ENCODE measurements at places on chromosomes 16 and 17.

DNA sequence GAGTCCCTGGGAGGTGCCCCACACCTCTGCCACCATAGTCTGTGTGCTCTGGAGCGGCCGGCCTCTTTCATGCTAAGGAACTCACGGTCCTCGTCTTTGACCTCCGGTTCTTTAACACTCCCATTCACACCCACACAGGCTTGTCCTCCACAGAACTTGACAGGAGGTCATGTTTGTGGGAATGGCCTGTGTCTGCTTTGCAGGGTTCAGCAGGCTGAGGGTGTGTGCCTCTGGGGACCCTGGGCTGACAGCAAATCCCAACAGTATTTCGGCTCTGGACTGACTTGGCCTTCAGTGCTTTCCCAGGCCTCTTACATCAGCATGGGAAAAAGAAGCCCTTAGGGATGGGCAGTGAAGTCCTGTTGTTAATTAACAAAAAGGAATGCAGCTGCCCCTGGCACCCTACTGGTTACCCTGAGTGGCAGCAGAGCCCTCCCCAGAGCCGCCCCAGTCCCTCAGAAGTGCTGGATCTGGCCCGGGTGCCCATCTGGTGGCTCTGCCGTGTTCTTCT is 35.4 kb upstream of the ADORA2B start:
- DNase-seq = no peak

DNA sequence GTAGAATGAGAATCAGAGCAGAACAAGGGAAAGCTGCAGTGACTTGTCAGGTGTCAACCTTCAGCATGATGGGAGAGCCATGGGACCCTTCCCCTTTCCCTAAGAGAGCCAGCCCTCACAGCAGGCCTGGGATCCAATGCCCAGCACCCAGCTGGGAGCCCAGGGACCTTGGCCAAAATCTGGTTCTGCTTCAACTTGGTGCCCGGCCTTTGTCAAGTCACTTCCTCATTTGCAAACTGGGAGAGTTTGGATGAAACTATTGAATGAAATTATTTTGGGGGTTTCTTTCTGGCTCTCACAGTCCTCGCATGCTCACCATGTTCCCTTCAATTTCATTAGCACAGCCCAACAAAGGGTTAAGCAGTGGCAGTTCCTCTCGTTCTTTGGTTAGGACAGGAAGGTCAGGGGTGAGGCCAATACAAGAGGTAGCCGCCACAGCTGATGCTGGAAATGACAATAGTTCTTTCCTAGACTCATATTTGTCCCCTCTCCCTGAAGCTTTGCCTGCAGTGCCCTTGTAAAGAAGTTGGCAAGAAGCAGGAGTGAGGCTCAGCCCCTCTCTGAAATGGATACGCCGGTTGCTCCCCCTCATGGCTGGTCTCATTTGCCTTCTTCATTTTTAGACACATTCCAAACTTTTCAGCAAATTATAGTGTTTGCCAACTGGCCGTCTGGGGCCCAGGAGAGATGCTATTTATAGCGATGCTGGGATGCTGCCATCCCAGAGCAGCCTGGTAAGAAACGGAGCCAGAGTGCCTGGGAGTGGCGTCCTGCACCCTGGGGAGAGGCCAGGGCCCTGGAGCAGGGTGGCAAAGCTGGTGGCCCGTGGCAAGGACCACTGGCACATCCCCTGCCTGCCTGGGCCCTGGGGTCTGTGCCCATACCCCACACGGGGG is 34.5 kb upstream of the MEOX1 start:
- DNase-seq = no peak

GRCh38 chr17:72723711-72724110 is 368.8 kb downstream of the SLC39A11 start:
- DNase-seq = no peak

- DNase-seq = no peak
Observed at GRCh38 chr16:79295746-79296145, 304.8 kb downstream of the MAF start.

DNA sequence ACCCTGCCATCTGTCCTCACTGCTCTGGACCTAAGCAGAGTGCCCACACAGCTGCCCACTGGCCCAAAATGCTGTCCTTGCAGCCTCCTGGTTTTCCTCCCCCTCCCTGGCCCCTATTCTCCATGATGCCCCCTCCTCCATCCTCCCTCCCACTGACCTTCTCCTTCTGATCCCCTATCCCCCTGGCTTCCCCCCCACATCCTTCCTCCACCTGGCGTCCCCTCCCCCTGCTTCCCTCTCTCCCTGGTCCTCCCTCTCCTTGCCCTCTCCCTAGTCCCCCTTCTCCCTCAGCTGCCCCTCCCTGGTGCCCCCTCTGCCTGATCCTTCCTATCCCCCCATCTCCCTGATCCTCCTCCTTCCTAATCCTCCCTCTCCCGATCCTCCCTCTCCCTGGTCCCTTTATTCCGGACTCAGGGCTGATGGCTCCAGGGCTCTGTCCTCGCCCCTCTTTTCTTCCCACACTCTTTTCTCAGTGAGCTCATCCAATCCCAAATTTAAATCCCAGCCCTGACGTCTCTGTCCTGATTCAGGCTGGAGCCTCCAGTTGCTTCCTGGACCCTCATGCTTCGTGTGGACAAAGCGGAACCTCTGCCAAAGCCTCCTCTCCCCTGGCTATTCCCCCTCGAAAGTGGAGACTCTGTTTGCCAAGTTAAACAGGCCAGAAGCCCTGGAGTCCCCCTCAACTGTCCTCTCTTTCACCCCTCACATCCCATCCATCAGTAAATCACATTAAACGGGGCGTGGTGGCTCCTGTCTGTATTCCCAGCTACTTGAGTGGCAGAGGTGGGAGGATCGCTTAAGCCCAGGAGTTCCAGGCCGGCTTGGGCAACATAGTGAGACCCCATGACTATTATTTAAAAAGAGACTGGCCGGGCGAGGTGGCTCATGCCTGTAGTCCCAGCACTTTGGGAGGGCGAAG is 18.1 kb upstream of the RHBDF2 start:
- DNase-seq = no peak

GRCh38 chr16:11748404-11749254 is 6.0 kb upstream of the TXNDC11 start:
- DNase-seq = no peak

GRCh38 chr16:55943267-55943666 is 68.1 kb upstream of the CES5A start:
- no peak for DNase-seq

DNA sequence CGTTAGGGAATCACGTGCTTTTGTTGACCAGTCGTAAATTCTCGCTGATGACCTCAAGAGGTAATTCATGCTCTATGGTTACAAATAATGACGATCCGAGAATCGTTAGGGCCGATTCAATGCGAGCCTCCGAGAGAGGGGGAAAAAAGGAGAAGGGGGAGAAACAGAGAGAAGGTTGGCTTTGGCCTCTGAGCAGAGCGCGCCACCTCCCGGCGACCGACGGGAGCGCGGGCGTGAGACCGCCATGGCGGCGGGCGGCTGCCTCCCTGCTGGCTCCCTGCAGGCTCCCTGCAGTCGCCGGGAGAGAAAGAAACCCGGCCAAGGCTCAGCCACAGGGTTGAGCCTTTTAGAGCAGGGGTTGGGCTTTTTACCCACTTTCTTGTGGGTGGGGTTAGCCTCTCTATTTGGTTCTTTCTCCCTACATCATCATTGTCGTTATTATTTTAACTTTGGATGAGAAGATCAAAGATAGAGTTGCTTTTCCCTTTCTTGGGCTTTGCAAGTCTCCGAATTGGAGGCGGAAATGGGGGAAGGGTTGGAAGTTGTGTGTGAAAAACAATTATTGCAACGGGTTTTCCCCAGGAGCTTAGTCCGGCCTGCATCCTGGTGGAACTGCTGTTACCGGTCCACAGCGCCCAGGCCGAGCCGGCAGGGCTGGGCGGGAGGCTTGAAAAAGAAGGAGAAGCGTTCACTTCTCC is 410 bp upstream of the HOXB5 start:
- peak; percentile 81 for DNase-seq

- DNase-seq = no peak
Observed at GRCh38 chr16:85395207-85395912, 217.8 kb upstream of the GSE1 start.

- DNase-seq = no peak
Observed at GRCh38 chr17:16975277-16975651, 3.3 kb upstream of the TNFRSF13B start.

- DNase-seq = no peak
Observed at GRCh38 chr17:66306446-66306845, 4.0 kb downstream of the PRKCA start.

- DNase-seq = no peak
Observed at GRCh38 chr17:76449126-76449525, 3.8 kb downstream of the UBE2O start.

- no peak for DNase-seq
Observed at GRCh38 chr17:12671906-12672305, 6.2 kb downstream of the MYOCD start.

DNA sequence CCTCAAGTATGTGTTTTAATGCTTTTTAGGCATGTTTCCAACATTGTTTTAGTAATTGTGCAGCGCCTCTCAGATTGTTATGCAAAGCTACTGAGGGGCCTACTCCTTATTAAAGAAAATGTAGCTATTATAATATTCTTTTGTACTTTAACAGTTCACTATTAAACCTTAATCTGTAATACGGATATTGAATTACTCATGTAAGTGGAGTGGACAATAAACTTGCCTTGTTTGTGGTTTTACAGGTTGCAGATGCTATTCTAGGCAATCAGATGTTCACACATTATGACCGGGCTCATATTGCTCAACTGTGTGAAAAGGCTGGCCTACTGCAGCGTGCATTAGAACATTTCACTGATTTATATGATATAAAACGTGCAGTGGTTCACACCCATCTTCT is 41.0 kb downstream of the PTRH2 start:
- no peak for DNase-seq

GRCh38 chr17:40417258-40417608 is 463 bp downstream of the TOP2A start:
- DNase-seq = no peak

DNA sequence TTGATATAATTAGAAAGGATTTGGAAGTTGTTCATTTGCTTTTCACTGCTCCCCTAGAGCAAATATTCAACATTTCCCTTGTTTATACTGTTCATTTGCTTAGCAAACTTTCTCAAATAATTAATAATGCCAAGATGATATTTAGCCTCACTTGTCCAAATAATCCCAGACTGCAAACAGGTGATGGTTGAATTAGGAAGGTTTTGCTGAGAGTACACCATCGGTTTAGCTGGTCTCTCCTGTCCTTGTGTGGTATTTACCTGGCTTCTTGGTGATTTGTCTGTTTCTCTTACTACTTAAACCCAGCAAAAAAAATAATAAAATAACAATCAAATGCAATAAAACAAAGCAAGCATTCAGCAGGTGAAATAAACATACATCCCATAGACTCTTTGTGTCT is 6.5 kb downstream of the KATNIP start:
- no peak for DNase-seq

GRCh38 chr17:63855185-63855584 is 12.7 kb upstream of the SMARCD2 start:
- no peak for DNase-seq

DNA sequence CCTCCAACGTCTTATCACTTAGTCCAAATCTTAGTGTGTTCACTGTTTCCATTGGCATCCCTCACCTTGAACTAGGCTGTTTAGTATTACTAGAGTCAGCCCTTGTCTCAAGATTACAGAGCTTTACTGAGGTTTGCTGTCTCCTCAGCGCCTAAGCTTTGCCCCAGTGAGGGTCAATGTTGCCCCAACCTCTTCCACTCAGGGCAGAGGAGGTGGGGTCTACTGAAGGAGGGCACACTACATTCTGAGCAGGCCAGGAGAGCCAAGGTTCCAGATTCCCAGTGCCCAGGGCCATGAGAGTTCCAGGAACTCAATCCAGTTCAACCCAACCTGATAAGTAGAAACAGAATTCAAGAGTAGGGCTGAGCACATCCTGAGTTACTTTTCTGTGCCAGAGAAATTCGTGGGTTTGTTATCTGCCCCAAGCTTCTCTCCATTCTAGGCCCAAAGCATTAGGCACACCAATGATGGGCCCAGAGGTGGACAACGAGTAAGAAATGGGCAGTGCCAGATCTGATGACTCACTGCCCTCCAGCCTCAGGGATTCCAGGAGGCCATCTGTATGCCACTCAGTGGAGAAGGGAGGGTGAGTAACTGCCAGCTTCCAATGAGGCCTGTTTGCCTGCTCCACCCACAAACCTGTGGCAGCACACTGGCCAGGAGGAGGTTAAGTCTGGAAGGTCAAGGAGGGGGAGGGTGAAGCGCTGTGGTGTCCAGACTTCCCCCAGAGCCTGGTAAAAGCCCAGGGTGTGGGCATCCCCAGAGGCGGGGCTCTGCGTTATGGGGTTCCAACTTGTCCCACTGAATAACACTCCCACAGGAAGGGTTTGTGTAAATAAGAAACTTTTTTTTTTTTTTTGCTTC is 8.2 kb downstream of the TUBG2 start:
- DNase-seq = no peak
